ENCODE measurements at places on chromosomes 7 and 10.

DNA sequence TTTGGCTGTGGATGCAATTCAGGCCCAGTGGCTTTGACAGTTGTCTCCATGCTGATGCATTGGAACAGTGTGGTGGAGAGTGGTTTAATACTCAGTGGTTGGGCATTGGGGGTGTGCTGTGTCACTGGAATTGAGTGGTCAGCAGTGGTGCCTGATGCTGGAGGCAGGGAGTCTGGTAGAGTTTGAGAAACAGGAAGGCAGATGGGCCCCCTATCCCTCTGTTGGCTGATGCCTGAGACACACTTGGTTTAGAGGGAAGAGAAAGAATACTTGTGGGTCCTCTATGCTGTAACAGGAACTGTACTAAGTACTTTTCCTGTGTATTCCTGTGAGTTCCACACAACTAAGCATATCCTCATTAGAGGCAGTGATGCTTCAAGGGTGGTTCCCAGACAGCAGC, 55.4 kb downstream of the EEPD1 start:
- no peak for DNase-seq

- no peak for DNase-seq
Observed at GRCh38 chr7:131302876-131303707, 24.6 kb upstream of the MKLN1 start.

- DNase-seq, result no peak
Observed at GRCh38 chr10:50394832-50395231, 143.5 kb upstream of the ASAH2 start.

GRCh38 chr7:110531186-110531585, 559.7 kb upstream of the LRRN3 start:
- DNase-seq, result no peak

DNA sequence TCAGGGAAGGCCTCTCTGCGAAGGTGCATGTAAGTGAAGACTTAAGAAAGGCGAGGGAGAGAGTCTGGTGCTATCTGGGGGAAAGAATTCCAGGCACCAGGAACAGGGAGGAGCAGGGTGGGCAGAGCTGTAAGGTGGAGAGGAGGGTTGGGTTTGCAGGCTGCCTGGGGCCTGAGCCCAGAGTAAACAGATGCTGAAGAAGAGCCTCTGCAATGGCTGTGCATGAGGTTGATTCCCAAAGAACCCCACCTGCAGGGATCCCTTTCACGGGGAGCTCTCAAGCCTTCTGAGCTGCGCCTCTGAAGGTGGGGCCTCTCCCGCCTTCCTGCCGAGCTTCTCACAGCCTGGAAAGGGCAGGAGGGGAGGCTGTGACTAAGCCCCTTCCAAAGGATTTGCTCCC, 115.1 kb downstream of the RNF216 start:
- DNase-seq, result no peak

DNA sequence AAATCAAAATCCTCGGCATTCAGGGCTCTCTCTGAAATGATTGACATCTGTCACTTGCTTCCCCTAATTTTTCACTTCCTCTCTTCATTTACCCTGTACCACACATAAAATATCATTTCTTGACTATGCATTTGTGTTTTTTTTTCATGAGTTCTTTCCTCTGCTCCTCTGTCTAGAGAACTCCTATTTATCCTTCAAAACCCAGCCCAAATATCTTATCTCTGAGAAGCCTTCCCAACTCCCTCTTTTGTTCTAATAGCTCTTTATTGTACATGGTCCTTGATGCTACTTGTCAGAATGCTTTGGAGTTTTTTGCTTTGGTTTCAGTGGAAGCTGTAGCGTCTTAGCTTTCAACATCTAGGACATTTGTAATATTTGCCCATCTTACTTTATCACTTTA, 190.2 kb upstream of the CTBP2 start:
- DNase-seq, result no peak

DNA sequence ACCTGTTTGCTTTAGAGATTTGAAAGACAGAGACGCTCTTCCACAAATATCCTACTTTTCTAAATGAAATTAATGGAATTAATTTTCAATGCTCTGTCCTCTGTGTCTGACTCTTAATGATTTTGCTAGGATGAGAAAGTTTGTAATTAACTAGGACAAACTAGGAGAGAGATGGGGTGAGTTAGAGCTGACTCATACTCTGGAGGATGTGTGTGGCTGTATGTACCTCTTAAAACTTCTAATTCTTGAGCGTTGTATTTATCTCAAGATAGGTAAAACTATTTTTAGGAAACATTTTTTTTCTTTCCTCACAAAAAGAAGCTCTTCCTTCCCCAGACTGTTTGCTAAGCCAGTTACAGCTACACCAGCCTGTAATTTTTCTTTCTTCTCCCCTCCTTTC, 178.8 kb upstream of the ANKRD30A start:
- DNase-seq, result no peak

- DNase-seq, result no peak
Observed at GRCh38 chr10:126459032-126459831, 71.0 kb upstream of the ADAM12 start.

GRCh38 chr7:142063551-142064442, 47.7 kb upstream of the MGAM2 start:
- DNase-seq, result no peak

GRCh38 chr10:85864173-85864549, 502.4 kb downstream of the GRID1 start:
- no peak for DNase-seq

DNA sequence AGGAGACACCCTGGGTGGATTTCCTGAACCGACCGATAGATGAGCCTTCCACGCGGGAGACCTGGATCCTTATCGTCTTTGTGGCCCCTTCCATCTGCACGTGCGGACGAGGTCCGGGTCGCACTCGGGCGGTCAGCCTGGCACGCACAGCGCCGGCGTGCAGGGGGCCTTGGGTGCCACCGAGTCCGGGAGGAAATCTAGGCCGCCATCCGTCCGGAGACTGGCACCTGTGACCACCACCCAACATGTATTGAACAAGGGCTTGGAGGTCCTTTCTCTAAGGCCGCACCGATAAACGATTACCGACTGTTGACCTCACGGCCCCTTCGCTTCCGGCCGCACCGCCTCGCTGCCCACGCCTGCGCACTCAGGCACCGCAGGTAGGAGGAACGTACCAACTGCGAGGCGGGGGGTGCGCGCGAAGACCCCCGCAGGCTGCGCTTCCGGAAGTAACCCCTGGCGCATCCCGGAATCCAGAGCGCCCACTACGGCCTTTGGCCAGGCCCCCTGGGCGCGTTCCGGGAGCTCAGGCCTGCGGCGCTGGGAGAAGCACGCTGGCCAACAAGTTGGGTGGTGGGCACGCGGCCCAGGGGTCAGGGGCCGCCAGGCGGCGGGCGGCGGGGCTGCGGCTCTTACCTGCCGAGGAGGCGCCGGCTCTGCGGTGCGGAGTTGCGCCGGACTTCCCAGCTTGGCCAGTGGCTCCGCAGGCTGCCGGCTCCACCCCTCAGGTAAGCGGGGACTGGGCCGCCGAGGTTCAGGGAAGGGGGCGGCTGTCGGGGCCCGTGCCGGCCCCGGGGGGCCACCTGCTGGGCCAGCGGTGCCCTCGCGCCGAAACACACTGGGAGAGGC, at the start of the genes ACTR3C and LRRC61:
Gene ACTR3C, minus strand, starts transcription at position 713 of the 849 bp plus-strand sequence. CDS start 28,249 bp downstream, outside the sequence.
Gene LRRC61, plus strand, starts transcription at position 523 of the 849 bp plus-strand sequence. CDS start 13,507 bp downstream, outside the sequence.
- DNase-seq, result peak; percentile 73

DNA sequence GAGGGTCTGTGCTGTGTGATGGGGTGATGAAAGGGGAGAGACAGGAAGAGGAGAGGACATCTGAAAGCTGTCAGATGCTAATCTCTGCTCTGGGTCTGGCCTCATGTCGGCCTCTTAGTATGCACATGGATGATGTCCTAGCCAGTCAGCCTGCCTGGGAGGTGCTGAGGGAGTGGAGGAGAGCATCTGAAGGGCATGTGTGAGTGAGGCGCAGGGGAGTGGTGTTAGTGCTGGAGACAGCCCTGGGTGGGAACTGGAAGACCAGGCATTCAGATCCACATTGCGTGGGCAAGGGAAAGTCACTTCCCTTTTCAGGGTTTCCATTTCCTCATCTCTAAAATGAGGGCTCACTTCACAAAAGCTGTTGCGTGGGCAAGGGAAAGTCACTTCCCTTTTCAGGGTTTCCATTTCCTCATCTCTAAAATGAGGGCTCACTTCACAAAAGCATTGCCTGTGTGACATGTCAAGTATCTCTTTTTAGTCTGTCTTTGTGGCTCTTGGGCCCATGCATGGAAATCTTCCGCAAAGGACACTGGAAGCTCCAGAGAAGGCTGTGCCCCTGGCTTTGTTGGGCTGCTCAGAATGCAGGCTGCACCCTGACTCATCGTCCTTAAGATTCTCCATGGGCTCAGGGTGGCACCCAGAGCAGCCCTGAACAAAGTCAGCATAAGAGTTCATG, 10.0 kb downstream of the SFTPD start:
- DNase-seq, result peak; percentile 23

GRCh38 chr7:70505468-70505867, 626.5 kb upstream of the GALNT17 start:
- DNase-seq, result no peak

- DNase-seq, result no peak
Observed at GRCh38 chr7:118648002-118648401, 423.5 kb downstream of the ANKRD7 start.

GRCh38 chr7:82542665-82543064, 99.1 kb upstream of the CACNA2D1 start:
- no peak for DNase-seq

- DNase-seq, result no peak
Observed at GRCh38 chr7:107152011-107152410, 16.8 kb upstream of the HBP1 start.

- no peak for DNase-seq
Observed at GRCh38 chr7:34313289-34313688, 344.7 kb upstream of the NPSR1 start.

GRCh38 chr7:131336956-131337355, 9.3 kb downstream of the MKLN1 start:
- DNase-seq, result no peak

DNA sequence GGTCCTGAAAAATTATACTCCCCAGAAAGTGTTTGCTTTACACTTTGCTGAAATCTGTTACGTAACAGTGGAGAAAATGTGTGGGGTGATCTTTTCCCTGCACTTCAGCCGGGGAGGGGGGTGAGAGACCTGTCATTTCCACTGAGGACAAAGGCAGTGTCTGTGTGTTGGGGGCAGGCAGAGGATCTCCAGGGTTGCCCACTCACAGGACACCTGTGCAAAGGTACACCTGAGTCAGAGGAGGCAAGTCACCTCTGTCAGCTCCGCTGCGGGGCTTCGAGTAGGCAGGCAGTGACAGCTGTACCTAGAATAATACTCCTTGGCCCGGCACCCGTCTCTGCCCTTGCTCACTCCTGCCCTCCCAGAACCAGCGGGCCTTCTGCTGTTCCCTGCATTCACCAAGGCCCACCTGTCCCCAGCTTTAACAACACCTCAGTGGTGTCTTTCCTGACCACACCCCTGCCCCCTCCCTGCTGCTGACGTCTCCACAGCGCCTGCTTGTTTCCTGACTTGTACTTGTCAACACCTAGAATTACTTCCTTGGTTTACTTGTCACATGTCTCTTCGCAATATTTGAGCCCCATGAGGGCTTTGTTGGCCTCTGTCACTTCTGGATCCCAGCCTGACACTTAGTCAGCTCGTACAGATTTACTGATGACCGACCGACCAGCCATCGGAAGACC, 159.2 kb downstream of the NEURL1 start:
- no peak for DNase-seq

DNA sequence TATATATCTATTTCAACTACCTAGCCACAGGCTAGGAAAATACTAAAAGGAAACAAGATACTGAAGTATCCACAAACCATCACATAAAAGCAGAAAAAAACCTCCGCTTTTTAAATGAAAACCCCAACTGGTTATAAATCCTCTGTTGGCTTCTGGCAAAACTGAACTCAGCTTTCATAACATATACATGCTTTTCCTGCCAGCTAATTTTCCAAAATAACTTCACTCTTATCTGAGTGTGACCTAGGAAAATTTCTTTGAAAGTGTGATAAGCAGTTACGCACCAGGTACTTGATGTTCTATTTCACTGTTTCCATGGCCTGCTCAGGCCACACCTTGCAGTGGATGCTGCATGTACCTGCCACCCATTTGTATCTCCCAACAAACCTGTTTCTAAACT, 11.8 kb downstream of the FAM3C start:
- no peak for DNase-seq

DNA sequence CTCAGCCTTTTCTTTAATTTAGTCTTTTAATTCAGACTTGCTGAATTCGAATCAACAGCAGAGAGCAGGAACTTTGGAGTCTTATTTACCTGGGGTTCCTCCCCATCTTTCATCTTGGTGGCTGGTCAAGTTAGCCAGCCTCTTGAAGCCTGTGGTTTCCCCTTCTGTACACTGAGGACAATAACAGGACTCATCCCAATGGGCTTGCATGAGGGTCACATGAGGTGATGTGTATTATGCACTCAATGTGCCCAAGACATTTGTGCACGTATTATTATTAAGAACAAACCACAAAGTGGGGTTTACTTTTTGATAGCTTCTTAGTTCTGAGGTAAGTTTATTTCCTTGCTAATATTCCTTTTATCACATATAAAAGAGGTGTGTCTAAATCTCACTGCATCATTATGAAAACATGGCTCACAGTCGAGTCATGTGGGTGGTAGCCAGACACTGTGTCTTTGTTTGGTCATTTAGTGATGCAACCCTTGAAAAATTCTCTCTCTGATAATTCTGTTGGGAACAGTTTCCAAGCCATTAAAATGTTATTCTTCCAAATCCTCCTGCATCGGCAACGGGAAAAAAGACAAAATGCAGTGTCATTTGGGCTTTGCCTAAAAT, 86.5 kb upstream of the GRB10 start:
- DNase-seq, result no peak

DNA sequence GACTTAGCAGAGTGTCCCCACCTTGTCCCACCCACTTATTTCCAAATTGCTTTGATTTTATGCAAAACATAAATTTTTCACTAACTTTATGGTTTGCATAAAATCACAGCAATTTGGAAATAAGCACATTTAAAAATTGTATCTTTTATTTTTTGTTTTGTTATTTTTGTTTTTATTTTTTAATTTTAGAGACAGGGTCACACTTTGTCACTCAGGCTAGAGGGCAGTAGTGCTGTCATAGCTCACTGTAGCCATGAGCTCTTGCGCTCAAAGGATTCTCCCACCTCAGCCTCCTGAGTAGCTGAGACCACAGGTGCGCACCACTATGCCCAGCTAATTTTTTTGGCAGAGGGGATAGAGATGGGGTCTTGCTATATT, 43.2 kb downstream of the APBB1IP start:
- DNase-seq, result no peak

DNA sequence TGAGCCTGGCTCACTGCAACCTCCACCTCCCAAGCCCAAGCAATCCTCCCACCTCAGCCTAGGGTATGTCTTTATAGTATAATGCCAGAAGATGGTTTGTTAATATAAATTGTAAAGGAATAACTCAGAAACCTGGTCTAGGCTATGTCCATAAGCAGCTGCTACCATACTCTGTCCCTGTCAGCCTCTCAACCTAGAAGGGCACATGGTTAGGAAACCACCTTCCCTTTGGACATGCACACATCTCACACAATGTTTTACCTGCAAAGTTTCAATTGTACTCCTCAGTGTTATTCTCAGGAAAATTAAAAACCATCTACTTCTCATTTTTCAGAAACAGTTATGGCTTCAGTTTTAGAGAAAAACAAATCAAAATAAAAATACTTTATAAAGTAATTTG, 40.1 kb downstream of the ARHGAP21 start:
- DNase-seq, result no peak

- no peak for DNase-seq
Observed at GRCh38 chr7:127578036-127578684, 7.2 kb downstream of the GCC1 start.

All from GM18507 (cell line).